ENCODE measurements at places on chromosomes 12 and 14.

- no peak for DNase-seq
Observed at GRCh38 chr14:68244262-68244980, 424.8 kb downstream of the RAD51B start.

DNA sequence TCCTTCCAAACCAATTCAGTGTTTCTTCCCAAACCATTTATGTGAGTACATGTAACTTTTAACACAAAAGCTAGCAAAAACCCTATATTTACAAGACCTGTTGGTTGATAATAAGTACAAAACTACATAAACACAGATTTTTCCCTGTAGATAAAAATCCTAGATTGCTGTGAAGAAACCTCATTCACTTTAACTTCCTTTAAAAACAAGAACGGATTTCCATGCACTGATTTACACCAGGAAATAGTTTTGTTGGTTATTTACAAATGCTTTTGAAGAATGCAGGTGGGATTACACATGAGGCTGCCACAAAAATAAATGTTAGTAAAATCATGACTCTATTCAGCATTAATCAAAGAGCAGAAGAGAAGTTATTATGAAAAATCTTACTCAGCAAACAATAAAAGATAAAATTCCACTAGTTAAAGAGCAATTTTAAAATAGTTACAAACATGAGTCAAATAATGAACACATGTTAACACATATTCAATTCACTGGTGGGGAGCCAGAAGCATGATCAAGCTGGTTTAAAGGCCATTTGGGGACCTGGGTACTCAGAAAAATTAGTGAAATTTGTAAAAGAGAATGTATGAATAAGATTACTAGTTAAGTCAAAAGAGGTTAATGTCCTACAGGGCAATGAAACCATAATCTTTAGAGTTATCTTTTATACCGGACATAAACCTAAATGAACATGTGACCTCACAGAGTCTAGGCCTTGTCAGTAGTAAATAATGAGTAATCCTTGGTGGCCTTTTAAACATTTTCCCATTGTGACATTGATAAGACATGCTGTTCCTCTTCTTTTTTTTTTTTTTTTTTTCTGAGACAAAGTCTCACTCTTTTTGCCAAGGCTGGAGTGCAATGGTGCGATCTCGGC is 79.9 kb downstream of the PHLDA1 start:
- no peak for DNase-seq

DNA sequence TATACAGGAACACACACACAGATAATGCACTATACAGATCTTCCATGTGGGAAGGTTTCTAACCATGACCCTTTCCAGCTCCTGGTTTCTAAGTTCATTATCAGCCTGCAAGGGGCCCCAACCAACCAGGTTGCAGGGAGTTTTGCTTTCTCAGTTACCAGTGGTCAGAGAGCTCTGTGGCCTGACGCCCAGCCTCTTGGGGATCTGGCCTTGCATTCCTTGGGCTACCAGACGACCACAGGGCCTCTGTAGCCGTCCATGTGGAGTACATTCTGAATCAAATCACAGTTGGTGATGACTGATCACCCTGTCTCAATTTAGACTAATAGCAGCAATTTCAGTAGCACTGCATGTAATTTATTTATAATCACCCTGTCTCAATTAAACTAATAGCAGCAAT is 47.5 kb downstream of the PAH start:
- DNase-seq, result no peak

DNA sequence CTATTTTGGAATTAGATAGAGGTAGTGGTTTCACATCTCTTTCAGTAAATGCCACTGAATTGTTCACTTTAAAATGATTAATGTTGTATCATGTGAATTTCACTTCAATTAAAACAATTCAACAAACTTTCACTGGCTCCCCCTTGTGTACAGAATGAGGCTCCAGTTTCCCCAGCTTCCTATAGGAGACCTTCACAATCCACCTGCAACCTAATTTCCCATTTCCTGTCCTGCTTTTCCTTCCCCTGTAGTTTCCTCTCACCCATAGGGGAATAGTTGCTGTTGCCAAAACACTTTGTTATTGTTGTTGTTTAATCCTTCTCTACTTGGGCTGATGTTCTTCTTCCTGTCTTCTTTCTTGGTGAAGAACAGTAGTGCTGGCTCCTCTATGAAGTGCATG is 59.8 kb downstream of the NPAS3 start:
- DNase-seq, result no peak

DNA sequence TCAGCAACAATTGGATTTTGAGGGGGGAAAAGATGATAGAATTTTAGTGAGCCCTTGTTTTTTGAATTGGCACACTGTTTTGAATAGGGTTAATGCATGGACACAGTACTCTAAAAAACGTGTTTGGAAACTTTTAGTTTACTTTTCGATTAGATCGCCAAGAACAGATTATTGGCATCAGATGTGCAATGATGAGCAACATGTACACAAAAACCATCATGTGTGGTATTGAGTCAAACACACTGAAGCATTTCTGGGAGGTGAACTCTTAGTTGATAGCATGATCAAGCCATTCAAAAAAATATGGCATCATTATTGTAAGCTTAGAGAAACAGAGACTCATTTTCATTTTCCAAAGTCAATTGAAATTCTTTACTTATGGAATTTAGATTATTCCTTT is 329.2 kb downstream of the ADAMTS20 start:
- no peak for DNase-seq

GRCh38 chr14:38404100-38404541 is 148.2 kb upstream of the CLEC14A start:
- DNase-seq, result no peak

- no peak for DNase-seq
Observed at GRCh38 chr14:22428700-22429291, 160.2 kb downstream of the DAD1 start.

GRCh38 chr12:67666605-67667004 is 18.1 kb downstream of the DYRK2 start:
- DNase-seq, result no peak

DNA sequence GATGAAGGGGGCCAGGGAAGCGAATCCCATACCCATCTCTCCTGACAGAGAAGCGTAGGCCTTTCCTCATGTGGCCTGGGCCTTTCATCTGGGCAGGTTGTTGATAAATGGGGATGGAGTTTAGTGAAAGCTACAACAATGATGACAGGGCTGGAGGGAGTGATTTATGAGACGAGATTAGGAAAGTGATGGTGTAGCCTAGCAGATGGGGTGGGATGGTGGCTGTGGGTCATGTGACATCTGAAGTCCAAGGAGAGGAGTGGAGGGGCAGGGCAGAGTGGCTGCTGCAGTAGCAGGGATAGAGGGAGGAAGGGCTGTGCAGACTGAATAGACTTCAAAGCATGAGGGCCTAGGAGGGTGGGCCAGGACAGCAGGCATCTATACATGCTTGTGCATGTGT is 85.5 kb downstream of the ADCK1 start:
- DNase-seq, result no peak
